ENCODE measurements at places on chromosomes 11 and 22.
A peak's percentile ranks its signal among the peaks of the same experiment; 100 is the strongest.

DNA sequence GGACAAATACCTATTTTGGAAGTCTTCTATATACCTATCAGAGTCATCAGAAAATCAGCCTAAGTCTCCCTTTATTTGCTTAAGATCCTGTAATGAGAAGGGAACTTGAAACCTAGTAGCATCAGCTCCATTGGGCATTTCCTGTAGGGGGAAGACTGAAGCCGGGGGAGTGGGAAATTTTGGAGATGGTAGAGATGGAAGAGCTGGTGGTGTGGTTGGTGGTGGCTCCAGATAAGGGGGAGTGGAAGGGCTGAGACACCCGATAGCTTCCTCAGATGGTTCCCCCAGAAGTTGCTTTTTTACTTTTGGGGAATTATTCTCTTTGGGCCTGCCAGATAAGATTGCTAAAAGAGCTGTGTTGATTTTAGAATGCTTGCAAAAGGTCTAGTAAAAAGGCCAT lies 16.4 kb upstream of the EI24 start:
- no peak for DNase-seq

GRCh38 chr22:26737262-26737661 lies 79.9 kb downstream of the MIAT start:
- no peak for DNase-seq

GRCh38 chr11:68408512-68408911 lies 52.0 kb upstream of the PPP6R3 start:
- DNase-seq = no peak

GRCh38 chr22:38213319-38213989 lies 11.7 kb downstream of the MAFF start:
- no peak for DNase-seq

DNA sequence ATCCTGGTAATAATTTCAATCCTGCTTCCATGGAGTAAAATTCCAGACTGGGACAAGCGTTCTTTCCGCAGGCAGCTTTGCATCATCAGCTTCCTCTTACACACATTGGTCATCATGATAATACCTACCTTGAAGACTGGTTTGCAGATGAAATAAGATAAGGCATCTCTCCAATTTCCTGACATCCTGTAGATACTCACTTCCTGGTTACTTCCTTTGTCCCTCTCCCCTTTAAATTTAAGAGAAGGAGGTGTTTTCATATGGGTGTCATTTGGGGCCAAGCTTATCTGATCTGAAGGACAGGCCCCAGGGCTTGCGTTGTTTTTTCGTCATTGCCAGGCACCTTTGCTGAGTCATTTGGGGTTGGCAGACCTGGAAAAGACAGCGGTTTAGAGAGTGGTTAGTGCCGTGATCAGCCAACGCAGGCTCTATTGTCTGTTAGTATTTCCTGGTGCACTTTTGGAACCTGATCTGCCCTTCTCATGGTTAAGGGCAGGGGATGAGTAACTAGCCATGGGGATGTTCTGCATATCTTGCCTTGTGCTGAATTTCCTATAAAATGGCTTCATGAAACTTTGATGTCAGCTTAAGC lies 24.1 kb downstream of the GRAMD1B start:
- peak; percentile 24 for DNase-seq

DNA sequence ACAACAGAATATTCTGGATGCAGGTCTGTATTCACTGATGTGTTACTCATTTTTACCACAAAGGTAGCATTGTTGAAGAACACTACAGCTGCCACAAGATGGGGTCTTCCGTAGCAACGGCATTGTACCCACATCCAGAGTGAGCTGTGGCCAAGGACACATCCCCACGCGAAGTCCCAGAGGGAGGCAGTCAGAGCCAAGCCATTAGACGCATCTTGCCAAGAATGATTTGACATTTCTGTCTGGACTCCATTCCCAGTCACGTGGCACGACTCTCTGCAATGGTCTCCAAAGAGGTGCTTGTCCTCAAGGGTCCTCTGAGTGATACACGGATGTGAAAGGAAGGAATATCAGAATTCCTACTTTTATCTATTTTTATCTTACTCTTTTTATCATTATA lies 15.5 kb downstream of the OPCML start:
- no peak for DNase-seq

- DNase-seq = no peak
Measured at GRCh38 chr11:35214226-35214770, 75.3 kb downstream of the CD44 start.

DNA sequence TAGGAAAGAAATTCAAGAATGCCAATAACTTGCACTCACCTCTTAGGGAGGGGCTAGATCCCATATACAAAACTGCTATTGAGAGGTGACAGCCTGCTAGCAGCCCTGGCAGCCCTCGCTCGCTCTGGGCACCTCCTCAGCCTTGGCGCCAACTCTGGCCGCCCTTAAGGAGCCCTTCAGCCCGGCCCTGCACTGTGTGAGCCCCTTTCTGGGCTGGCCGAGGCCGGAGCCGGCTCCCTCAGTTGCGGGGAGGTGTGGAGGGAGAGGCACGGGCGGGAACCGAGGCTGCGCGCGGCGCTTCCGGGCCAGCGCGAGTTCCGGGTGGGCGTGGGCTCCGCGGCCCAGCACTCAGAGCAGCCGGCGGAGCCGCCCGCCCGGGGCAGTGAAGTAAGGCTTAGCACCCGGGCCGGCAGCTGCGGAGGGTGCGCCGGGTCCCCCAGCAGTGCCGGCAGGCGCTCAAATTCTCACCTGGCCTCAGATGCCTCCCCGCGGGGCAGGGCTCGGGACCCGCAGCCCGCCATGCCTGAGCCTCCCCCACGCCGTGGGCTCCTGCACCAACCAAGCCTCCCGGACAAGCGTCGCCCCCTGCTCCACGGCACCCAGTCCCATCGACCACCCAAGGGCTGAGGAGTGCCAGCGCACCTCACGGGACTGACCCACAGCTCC lies 329.9 kb downstream of the FAM181B start:
- no peak for DNase-seq

- DNase-seq = no peak
Measured at GRCh38 chr22:28833276-28833923, 33.0 kb upstream of the XBP1 start.

DNA sequence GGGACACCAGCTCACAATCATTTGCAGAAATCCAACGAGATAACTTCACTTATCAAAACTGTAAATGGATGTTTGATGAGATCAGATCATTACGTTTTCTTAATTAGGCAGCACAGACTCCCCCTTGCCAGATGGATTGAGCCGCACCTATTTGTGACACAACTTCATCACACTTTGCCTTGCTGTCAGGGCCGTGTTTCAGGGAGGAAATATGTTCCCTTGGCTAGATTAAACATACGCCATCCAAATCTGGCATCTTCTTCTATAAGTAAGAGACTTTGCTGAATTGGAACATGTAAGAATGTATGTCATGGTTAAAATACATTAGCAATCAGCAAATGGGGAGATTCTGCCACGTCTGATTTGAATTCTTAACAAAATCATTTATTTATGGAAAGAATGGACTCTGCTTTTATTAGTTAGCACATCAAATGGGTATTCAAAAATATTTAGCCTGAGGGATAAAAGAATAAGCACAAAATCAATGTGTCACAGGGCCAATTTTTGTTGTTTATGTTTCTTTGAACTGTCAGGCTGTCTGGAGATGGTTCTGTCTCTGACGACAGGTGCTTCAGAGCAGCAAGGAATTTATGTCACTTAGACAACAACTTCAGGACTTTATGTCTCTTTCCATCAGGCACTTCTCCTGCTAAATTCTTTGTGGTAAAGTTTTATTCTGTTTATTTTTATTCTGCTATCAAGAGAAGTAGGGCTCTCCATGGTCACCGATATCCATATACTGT lies 326.1 kb upstream of the NCAM1 start:
- DNase-seq = no peak

GRCh38 chr11:15194671-15195415 lies 80.1 kb downstream of the INSC start:
- no peak for DNase-seq

DNA sequence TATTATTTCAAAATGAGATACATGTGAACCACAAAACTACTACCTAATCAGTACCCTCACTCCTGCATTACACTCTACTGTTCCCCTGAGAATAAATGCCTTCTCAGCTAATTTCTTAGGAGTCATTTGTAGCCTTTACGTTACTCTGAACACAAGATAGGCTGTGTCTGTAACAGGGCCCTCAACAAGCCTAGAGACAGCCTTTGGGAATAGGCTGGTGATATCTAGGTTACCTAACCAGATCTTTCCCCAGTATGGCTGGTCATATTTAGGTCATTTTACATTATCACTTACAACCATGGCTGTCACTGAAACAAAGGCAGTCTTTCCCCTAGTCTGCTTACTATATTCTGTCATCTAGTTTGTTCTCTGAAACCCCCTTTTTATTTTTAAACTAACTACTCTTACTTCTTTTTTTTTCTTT lies 14.2 kb downstream of the ATM start:
- no peak for DNase-seq

- no peak for DNase-seq
Measured at GRCh38 chr11:101825531-101825930, 89.3 kb upstream of the CEP126 start.

GRCh38 chr11:107631043-107631442 lies 40.1 kb downstream of the ELMOD1 start:
- DNase-seq = no peak

- DNase-seq = no peak
Measured at GRCh38 chr22:31846161-31847115, 92.6 kb downstream of the DEPDC5 start.

DNA sequence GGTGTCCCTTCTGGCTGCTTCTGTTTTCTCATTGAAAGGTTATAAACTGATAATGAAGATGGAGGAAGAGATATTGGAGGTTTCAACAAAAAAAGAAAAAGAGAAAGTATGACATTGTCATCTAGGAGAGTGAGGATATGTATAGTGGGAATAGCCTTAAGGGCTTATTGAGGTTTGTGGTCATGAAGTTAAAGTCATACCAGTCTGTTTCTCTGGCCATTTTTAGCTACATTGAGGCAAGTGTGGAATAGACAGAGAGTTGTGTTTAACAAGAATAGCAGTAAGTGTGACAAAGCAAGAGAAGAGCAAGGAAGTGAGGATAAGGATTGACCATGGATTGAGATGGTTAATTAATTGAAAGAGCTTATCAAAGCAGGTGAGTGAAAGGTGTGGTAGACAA lies 110.4 kb downstream of the ELP4 start:
- DNase-seq = no peak

DNA sequence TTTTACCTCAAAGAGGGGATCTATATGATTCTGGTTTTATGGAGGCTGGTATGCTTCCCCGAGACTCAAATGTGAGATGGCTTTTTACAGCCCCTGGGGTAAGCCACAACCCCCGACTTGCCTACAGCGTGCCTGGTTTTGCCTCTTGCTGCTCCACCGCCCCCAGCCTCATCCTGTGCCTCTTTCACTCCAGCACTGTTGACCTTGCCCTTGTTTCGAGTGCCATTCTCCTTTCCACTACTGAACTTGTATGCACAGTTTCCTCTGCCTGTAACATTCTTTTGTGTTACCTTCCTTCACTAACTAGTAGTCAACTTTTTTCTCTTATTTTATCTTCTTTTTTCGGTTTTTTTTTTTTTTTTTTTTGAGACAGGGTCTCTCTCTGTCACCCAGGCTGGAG lies 219.0 kb upstream of the ZBED5 start:
- no peak for DNase-seq

- no peak for DNase-seq
Measured at GRCh38 chr11:99098258-99098657, 77.5 kb downstream of the CNTN5 start.

- DNase-seq = no peak
Measured at GRCh38 chr22:26395926-26396325, 33.1 kb upstream of the ASPHD2 start.

DNA sequence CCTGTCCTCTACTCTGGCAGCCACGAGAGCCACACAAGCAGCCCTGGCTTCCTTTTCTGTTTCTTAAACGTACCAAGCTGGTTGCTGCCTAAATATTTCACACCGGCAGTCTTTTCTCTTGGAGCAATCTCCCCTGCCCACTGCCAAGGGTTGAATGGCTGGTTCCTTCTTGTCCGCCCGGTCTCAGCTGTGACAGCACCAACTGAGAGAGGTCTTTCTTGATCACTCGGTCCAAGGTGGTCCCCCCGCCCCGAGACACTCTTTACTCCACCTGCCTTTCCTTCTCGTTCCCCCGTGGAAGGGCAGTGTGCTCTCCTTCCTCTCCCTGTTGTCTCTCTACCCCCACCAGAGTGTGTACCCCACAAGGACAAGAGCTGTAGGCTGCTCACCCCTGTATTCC lies 33.7 kb upstream of the IGSF9B start:
- no peak for DNase-seq

- DNase-seq = no peak
Measured at GRCh38 chr11:47886096-47886495, 37.9 kb upstream of the NUP160 start.

DNA sequence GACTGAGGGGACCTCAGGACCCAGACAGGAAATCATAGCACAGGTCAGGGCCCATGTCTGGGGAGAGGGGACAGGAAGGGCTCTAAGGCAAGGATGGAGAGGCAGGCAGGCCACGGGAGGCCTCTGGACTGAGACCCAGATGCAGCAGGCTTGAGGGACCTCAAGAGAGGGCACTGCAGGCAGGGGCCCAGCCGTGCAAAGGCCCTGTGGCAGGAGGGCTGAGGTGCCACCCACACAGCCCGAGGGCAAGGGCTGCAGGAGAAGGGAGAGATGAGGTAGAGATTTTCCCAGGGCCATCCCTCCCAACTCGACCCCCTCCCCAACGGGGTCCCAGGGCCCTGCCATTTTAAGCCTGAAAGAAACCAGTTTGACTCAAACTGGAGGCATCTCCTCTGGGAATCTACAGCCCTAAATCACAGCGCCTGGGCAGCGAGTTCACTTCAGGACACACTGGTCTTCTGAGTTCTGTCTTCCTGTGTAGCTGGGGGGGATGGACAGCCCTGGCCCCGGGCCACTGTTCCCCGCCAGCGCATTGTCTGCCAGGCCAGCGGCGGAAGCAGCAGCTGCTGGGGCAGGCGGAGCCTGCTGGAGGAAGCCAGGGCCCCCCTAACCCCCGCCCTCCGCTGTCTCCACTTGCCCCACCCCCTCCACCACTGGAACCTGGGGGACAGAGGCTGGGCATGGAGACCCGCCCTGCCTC lies 20.3 kb upstream of the WNT7B start:
- DNase-seq = no peak

Measured in stimulated activated CD4-positive, alpha-beta T cell treated with anti-CD3 and anti-CD28 coated beads, Interleukin-2, amount 100 ng/mL, for 4 hours (primary cell).